NCI-H1048 (cell line): ENCODE measurements at places on chromosomes 12 and 14.

- no peak for DNase-seq
Measured at GRCh38 chr14:96629558-96630222, 127.5 kb downstream of the PAPOLA start.

DNA sequence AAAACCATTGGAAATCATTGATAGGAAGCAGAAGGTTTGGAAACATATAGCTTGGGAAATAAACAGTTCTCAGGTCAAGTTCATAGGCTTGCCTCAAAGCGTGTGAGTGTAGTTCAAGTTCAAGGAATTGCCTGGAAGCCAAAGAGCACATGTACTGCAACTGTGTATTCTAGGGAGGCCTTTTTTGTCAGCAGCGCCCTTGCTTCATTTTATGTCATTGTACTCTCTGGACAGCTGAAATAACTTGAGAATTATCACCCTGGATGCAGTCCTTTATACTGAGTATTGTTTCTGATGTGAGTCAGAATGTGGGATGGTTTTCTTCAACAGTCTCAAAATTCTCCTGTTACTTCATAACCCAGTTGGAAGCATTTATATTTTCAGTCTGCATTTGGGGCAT is 16.0 kb upstream of the EVL start:
- DNase-seq = no peak

DNA sequence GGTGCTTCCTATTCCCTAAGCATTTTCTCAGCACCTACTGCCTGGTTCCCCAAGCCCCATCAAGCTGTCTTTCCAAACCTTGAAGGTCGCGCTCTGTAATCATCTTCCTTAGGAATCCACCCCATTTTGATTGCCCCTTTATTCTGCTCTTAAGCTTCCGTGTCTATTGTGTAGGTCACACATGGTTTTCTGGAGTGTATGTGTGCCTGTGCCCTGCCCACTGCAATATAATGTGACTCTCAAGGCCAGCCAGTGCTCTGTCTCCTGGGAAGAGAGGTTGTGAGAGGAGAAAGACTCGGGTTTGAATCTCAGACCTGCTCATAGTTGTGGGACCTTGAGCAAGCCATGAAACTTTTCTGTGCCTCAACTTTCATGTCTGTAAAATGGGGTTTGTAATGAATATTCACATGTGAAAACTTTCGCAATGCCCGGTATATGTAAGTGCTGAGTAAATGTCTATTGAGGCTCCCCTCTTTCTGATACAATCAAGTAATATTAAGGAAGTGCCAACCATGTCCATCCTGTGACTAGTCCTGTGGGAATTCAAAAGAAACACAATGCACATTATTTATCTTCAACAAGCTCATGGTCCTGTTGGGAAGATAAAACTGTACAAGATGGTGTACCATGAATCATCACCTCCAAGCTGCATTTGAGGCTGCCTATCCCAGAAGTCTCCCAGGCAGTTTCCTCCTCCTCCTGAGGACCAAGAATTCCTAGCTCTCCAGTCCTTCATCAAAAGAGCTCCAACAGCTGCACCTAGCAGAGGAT is 774 bp upstream of the KRT75 start:
- DNase-seq = no peak

GRCh38 chr12:52423661-52424500 is 10.3 kb downstream of the KRT75 start:
- DNase-seq = no peak
